CMK (cell line): ENCODE measurements at places on chromosomes 7 and 10.

DNA sequence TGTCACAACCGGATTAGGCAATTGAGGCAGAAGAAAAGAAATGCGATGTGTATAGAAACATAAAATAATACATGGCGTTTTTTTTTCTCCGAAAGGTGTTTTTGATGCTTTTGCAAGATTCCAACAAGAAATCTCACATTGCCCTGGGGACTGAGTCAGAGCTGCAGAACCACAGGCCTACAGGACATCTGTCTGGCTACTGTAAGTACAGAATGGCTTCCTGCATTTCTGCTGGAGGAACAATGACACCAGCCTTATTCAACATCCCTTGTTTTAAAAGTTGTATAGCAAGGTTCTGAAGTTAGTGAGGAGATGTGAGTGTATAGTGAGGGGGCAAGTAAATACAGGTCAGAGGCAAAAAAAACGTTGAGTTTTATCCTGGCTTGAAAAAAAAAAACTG is 256.4 kb downstream of the ABCA13 start:
- DNase-seq, result no peak

DNA sequence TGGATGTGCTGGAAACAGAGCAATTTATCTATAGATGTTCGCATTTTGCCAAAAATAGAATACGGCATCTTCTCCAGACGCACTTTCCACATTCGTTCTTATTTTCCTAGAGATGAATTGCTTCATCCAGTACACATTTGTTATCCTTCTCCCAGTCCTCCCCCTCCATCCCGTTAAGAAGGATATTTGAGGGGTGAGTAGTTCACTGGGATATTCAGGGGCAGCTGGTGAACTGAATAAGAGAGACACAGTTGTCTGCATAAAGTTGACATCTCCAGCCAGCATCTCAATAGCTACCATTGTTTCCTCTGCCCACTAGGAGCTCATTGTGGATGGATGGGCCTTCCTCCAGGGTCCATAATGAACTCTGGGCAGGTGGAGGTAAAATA is 456.8 kb upstream of the NRP1 start:
- DNase-seq, result no peak

DNA sequence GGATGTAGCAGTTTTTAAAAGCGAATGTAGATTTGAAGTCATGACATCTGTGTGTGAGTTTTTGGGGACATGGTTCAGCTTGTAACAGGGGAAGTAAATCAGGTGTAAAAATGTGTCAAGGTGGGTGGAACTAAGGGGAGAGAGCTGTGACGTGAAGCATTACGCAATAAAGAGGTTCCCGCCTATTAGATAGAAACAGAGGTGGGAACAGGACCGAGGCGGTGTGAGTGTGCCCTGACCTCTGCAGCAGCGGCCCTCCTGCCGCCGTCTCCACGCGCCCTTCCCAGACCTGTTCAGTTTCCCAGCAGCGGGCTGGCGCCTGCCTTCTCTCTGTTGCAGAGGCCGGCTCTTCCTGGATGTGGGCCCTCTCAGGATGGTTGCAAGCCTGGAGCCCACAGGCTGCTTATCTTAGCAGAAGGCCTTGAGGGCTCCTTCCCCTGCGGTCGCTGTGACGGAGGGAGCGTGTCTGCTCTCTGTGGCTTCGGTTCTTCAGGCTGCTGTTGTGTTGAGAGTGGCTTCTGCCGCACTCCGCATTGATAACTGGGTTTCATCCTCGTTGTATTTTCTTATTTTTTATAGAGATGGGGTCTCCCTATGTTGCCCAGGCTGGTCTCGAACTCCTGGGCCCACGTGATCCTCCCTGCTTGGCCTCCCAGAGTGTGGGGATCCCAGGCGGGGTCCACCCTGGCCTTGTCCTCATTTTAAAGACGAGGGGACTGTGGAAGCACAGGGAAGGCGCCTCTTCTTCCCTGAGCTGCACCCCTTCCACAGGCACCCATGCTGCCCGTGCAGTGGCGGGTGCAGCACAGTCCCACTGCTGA is 65.0 kb downstream of the DNAJB6 start:
- peak; percentile 73 for DNase-seq

DNA sequence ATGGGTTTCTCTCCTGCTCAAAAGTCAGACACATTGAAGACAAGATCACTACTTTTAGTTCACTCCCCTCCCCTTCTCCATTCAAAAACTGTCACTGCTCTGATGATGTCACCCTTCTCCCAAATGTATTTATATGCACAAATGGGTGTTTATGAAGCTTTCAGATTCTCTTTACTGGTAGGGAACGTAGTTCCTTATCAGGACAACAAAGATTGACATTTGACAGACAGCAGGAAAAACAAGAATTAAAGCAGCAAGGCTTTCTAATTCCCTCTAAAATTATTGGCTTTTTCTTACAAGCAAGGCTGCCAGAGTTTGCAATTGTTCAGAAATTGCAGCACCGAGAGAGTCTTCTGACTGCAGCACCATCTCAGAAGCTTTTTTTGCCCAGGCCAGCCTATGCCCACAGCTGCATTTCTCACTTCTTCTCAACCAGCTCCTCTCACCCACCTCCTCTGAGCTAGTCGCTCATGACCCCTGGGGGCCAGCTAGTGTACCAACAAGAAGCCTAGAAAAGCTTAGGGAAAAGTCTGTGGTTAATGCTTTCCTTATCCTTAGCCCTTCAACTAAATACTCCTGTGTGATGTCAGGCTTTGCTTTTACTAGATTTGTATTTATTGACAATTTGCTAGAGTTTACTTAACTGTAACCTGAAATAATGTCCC is 265.1 kb downstream of the HTR7 start:
- peak; percentile 7 for DNase-seq

DNA sequence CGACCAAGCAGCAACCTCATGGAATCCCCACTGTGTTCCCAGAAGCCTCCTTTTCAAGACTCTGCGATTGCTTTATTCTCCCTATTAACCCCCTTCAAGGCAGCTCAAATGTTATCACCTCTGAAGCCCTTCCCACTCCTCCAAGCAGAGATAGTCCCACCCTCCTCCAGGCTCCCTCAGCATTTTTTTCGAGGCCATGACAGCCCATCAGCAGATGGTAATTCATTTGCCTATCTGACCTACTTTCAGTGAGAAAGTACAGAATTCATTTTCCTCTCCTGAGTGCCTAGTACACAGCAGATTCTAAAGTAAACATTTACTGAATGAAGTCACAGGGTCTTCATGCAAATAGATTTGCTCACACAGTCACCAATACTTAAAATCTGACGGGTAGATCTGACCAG is 47.8 kb downstream of the HERPUD2 start:
- no peak for DNase-seq

DNA sequence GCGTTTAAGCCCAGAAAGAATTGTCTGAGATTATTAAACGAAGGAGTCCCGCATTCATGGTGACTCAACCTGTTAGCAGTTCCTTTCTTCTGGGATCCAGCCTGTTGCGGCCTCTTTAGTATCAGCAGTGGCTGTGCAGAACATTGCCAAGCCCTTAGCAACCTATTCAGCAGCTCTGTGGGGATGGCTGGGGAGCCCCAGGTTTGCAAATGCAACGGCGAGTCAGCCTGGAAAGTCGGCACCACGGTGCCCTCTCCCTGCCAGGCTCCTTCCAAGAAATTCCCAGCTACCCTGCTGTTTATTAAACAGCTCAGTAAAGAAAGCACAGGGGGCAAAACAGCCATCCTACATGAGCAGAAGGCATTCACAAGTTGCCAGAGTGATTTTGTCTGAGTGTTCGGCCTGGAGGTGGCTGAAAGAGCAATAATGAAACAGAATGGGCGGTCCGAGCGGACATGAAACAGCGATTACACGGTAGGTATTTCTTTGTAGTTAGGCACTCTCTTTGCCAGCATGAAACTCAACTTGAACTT is 198.3 kb downstream of the BAMBI start:
- DNase-seq, result no peak

- DNase-seq, result no peak
These were observed 306.8 kb downstream of the CNTNAP2 start for GRCh38 chr7:146423446-146423845.

DNA sequence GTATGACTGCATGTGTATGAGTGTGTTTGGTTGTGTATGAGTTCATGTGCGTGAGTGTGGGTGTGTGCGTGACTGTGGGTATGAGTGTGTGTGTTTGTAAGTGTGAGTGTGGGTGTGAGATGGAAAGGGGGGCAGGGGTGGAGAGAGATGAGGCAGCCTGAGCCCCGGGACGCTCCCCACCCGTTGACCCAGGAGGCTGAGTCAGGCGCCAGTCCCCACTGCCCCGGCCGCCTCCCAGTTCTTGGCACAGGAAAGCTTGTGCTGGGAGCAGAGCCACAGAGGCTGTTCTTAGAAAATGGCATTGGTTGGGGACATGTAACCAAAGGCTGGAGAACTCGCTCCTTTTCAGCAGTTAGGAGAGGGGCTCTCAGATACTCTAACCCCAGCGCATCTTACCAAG is 27.8 kb upstream of the NUB1 start:
- DNase-seq, result no peak

DNA sequence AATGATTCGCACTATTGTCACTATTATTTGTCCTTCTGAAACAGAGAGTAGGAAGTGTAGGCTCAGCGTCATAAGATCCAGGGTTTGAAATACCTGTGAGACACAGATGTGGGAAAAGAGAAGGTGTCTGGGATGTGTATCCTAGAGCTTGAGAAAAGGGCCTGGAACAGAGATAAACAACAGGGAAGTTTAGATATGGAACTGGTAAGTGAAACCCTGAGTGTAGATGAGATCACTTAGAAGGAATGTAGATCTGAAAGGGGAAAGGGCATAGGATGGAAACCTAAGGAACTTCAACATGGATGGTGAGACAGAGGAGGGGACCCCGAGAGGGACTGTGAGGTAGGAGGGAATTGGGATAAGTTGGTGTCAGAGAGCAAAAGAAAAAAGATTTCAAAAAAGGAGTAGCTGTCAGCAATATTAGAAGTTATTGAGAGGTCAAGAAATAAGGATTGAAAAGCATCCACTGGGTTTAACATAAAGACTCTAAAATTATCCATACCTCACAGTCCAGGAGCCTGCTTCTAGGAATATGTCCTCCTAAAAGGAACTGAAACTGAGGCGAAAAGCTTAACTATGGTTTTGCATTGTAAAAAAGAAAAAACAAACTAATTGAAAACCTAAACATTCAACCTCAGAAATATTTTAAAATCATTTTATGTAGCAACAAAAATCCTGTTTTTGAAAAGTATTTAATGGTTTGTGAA is 119.2 kb upstream of the NPVF start:
- DNase-seq, result no peak
